Lung microvascular endothelial cell (primary cell): ENCODE measurements at places on chromosomes 11 and 22. TPM values are rescaled to one million over a fixed set of nuclear protein-coding genes. Genes with fewer than 3 reads are reported as not detected.

The SMTNL1 gene
- not detected in 2 replicates for total RNA-seq

The DENND6B gene
- 0.65 and 1.8 TPM in 2 replicates for total RNA-seq

The FGF19 gene
- not detected in 2 replicates for total RNA-seq

The B4GALNT4 gene
- 0.20 and 0.65 TPM in 2 replicates for total RNA-seq
